Left forelimb (tissue), 1 donor: ENCODE measurements at places on chromosomes 2 and 18.

DNA sequence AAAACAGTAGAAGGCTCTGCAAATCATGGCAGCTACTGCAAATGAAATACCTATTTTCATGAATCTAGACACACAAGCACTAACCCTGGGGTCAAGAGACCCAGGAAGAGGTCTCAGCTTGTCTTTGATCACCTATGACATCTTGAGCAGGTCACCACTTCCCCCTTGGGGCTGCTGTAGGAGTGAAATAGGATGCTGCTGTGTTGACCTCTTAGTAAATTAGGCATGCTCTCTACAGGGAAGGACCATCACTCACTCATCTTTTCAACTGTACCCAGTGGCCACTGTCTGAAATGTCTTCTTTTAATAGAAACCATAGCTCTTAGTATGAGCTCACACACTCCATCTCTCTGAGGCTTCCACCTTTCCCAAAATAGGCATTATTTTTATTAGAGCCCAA, 83.8 kb downstream of the NCK2 start:
- DNase-seq = no peak

- no peak for DNase-seq
Observed at GRCh38 chr2:44333994-44334393, 27.3 kb downstream of the PREPL start.

GRCh38 chr2:222892321-222892720, 31.5 kb downstream of the ACSL3 start:
- no peak for DNase-seq

DNA sequence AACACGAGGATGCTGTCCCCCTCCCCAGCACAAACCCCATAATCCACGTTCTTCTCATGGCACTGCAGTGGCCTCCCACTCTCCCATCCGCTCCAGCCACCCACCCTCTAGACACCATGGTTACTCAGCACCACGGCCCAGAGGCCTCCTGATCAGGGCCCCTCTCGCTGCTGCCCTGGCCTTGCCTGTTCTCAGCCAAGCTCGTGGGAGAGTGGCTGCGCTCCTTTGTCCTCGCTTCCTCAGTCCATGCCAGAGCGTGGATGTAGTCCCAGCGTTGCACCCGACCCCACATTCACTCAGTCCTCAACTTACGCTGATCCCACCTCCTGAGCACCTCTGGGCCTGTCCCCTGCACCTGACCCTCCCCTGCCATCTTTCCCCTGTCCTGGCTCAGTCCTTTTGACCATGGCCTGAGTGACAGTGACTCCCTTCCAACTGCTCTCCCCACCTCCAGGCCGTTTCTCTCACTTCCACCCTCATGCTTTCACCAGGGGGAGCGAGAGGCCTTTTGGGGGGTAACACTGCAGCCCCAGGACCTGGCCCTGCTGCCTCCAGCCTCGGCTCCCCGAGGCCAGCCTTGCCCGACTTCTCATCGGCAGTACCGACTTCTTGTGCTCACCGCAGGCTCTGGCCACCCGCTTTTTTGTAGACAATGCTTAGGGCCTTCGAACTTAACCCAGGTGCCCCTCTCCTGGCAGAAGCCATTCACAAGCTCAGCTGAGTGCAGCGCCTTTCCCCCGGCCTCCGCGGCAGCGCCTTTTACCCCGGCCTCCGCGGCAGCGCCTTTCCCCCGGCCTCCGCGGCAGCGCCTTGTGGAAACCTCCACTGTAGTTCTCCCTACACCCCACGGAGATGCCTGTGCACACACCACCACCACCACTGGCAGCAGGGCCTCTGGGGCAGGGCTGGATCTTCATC, 131.4 kb downstream of the CLIP4 start:
- DNase-seq = no peak

GRCh38 chr2:230681171-230681545, 31.5 kb upstream of the CAB39 start:
- DNase-seq = no peak
